ENCODE measurements at places on chromosomes 7 and 10.

- no peak for DNase-seq
Observed at GRCh38 chr10:96968682-96969423, 136.8 kb downstream of the LCOR start.

DNA sequence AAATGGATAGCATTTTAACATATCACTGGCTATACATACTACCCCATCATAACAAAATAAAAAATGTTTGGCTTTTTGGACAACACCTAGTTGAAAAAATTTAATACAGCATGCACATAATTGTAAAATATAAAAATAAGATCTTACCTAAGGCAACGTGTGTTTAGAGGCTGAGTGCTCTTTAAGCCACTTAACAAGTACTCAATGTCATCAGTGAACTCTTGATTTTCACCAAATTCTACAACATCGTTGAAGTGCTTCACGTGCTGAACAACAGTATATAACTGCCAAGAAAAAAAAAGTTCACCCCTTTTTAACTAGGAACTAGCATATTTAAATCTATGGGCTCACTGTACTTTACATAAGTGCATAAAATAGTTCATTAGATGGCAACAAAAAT is 49.5 kb downstream of the WAPL start:
- no peak for DNase-seq

- no peak for DNase-seq
Observed at GRCh38 chr7:123417580-123417979, 116.8 kb downstream of the IQUB start.

DNA sequence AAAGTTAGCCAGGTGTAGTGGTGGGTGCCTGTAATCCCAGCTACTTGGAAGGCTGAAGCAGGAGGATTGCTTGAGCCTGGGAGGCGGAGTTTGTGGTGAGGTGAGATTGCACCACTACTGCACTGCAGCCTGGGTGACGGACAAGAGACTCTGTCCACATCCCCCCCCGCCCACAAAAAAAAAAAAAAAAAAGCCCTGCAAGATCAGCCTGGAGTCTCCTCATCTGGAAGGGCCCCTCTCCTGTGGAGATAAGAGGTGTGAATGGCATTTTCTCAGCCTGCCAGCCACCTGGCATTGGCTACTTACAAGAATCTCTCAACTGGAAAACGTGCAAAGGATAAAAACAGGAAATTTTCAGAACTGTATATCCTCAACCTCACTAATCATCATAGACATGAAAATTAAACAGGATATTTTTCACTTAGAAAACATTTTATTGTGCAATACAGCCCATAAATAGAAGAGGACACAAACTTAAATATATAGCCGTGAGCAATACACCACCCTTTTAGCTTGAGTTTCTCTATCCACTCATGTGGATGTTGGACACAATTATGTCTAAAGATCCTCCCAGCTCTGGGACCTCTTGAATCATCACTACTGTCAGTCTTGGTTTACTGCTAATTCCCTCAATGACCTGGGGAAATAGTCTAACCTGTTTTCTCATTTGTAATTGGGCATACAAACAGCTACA is 11.3 kb upstream of the TSPAN15 start:
- DNase-seq, result no peak
